Epithelial cell of prostate (primary cell): ENCODE measurements at places on chromosomes 3 and 15.
A peak's percentile ranks its signal among the peaks of the same experiment; 100 is the strongest.

DNA sequence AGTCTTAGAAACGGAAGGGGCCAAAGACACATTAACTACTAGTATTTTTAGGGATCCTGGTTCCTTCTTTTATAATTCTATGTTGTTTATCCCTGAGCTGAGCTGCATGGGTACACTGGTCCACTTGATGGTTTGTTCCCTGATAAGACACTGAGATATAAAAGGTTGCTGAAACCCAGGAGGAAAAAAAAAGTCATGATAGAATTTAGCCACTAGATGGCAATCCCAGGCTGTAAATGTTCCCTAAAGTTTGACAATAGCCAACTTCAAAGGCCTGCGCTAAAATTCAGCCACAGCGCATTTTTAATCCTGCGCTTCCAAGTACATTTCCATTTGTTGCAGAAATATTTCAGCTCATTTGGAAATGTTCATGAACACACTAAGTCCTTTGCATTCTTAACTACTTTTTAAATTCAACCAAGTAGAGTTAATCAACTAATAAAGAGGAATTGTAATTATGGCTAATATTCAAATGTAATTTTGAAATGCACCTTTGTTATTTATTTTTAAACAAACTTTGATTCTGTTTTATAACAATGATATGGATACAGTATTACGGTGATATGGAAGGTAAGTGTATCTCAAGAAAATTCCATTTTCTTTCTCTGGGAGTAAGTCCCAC is 249.3 kb upstream of the FEZF2 start:
- DNase-seq: no peak

DNA sequence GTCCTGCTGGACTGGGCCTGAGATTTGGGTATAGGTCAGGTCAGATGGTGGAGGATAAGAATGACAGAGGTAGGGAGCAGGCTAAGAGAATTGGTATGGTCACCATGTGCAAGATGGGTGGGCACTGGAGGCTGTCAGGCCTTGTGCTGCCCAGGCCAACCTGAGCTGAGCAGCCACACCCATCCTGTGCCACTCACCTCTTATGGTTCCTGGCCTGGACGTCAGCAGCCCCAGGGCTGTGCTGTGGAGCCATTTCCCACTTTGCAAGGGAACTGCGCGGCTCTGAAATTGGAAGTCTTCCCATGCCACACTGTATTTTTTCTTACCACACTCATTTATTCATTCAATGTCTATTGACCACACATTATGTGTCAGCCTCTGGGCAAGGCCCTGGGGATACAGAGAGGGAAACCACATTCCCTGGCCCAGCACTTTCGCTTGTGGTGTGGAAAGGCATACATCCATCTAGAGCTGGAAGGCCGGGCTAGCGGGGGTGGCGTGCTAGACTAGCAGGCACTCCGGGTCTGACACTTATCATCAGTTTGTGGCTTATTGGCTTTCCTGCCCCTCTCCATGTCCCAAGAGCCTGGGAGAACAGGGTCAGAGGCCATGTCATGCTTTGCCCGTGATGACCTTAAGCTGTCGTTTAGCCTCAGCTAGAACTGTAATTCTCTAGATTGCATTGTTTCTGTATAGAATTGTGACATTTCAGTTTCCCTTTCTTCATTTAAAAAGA is 51.1 kb upstream of the POLG start:
- DNase-seq: no peak

- no peak for DNase-seq
Measured at GRCh38 chr15:68387381-68388143, 44.4 kb downstream of the ITGA11 start.

DNA sequence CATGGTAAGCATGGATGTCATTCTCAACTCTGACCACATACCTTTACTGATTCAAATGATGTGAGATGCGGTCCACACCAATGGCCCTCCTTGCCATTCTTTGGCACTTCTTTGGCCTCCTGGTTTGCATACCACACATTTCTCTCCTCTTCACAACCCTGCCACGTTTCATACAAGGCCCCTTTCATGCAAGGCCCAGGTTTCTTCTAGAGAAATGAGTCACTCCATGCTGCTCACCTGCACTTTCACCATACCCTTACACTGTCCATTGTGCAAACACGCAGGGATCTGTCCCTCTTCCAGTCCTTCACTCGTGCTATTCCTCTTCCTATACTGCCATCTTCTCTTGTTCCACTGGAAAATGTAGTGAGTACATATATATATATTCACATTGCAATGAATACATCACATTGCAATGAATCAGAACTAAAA is 24.4 kb upstream of the SLC24A5 start:
- peak; percentile 39 for DNase-seq

GRCh38 chr3:65339192-65339740 is 651.5 kb upstream of the ADAMTS9 start:
- no peak for DNase-seq

- DNase-seq: no peak
Measured at GRCh38 chr3:8713901-8714759, 19.5 kb upstream of the CAV3 start.

- DNase-seq: no peak
Measured at GRCh38 chr3:10471054-10471688, 34.2 kb downstream of the ATP2B2 start.

DNA sequence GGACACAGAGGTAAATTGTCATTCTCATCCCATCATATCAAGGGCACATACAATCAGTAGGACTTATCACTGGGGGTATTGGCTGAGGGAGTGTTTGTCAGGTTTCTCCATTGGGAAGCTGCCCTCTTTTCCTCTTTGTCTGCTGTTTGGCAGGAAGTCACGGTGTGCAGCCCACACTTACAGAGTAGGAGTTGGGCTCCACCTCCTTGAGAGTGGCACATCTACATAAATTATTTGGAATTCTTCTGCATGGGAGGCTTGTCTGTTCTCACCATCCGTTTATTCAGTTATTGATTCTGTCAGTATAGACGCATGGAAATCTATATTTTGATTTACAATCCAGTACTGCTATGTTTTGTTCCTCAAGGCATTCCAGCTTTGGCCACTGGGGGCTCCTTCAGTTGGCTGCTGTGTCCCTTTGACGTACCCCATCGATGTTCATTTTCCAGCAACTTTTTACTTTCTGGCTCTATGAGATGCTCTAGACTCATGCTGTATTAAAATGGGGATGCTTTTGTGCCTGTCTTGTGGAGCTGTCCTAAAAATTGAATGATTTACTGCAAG is 200.3 kb downstream of the SLCO3A1 start:
- no peak for DNase-seq

GRCh38 chr3:169250000-169250399 is 413.5 kb downstream of the MECOM start:
- DNase-seq: no peak

DNA sequence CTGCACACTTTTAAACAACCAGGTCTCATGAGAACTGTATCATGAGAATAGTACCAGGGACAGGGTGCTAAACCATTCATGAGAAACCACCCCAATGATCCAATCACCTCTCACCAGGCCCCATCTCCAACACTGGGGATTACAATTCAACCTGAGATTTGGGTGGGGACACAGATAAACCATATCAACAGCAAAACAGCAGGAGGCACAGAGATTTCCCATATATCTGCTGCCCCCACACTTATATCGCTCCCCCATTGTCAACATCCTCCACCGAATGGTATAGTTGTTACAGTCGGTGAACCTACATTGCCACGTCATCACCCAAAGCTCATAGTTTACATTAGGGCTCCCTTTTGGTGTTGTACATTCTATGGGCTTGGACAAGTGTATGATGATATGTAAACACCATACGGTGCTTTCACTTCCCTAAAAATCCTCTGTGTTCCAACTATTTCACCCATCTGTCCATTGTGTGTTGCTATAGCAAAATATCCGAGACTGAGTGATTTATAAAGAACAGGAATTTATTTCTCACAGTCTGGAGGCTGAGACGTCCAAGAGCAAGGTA is 224.8 kb downstream of the FAM43A start:
- DNase-seq: no peak

DNA sequence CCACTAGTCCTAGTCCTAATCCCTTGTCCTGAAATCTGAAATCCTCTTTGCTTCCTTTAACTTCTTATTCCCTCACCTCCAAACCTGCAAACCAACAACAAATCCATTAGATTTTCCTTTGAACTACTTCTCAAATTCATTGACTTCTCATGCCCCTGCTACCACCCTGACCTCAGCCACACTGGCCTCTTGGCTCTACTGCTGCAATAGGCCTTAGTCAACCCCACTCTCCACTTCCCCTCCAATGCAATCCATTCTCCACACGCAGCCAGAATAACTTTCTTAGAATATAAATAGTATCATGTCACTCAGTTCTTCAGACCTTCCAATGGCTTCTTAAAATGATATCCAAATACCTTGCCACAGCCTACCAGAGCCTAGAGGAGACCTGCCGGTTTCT is 131.1 kb upstream of the GADL1 start:
- DNase-seq: no peak

GRCh38 chr3:38614091-38614490 is 35.4 kb downstream of the SCN5A start:
- no peak for DNase-seq

- DNase-seq: no peak
Measured at GRCh38 chr15:69219690-69220089, 59.3 kb downstream of the GLCE start.

DNA sequence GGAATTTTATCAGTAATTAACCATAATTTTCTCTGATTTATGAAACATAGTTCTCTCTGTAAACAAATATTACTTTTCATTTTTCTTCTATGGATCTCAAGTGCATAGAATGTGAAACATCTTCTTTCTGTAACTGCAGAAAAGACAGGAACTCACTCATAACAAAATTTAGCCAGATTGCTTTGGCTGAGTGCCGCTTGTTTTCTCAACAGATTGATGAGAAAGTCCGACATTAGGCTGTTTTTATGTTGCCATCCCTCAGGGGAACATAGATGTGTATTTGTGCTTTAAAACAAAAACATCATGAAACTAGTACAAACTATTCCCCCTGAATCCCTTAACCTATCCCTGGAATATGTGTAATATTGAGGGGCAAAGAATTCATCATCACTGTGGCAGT is 154.2 kb downstream of the B3GALNT1 start:
- no peak for DNase-seq

GRCh38 chr3:8166014-8166413 is 335.6 kb upstream of the LMCD1 start:
- DNase-seq: no peak

DNA sequence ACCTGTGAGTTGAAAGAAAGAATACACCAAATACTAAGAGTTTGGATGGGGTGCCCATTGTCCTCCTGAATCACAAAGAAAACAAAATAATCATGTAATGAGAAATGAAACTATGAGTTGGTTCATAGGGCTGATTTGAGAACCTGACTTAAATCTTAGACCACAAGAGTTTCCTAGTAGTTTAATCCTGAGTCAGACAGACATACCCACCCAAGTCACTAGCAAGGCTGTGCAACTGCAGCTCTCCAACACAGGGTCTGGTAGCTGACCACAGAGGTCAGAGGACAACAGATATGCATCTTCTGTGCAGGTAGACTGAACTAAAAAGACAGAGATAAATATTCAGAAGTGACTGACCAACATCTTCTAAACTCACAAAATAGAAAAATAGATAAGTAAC is 296.3 kb upstream of the TMCO5A start:
- no peak for DNase-seq

DNA sequence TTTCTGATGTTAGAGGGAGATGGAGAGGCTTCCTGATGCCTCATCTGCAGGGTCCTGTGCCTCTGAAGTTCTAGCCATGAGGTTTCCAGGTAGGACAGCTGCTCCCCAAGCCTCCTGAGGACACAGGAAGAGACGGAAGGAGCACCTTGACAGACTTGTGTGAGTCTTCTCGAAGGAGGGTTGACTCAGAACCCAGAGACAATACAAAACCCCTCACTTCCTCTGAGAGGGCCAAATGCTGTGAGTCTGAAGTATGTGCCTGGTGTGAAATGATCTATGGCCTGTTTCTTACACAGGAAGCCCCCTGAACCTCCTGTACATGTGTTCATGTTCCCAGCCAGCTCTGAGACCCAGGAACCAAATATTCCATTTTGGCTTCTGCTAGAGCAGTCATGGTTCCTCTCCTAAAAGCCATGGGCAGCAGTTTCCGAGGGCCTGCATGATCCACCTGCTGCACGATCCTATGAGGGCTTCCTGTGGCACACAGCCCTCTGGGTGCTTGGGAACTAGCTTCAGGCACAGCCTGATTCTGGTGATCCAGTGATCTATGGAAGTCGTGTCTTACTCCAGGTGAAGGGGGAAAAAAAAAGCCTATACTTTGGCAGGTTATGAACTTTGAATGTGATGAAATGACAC is 62.2 kb downstream of the AAGAB start:
- DNase-seq: no peak

DNA sequence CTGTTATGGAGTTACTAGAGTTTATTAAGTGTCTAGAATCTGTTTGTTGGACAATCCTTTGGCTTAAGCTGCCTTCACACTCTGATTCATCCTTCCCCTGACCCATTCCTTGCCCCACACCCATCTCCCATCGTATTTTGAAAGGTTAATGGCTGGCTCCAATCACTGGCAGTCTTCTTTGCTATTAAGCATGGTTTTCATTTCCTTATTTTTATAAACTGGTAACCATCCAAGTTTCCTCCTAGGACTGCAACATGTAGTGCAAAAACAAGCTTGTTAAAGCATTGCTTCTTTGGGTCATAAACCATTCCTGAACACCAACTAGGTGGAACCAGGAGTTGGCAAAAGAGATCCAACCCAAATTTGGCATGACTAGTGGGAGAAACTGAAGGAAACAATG is 148.4 kb downstream of the DTWD1 start:
- DNase-seq: no peak

DNA sequence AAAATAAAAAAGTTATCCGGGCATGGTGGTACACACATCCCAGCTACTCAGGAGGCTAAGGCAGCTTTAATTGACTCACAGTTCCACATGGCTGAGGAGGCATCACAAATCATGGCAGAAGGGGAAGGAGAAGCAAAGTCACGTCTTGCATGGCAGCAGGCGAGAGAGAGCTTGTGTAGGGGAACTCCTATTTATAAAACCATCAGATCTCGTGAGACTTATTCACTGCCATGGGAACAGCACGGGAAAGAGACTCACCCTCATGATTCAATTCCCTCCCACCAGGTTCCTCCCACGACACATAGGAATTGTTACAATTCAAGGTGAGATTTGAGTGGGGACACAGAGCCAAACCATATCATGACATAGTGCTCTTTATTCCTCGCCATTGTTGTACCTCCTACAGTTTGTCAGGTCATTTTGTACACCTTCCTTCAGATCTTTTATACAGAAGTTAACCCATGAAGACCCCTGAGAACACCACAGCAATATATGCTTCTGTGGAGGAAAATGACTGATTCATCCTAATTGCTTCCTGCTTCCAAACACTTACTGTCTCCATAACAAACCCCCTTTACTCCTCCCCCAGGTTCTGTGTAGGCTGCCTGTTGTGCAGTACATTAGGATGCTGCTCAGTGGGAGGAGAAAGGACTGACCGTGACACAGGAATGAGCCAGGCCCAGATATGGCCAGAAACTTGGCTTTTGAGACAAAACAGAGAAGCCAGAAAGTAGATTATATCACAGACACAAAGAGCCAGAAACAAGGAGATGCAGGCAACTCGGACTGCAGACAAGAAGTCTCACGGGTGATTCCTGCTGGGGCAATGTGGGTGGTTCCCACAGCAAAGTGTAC is 67.9 kb upstream of the HEG1 start:
- no peak for DNase-seq

GRCh38 chr3:28224430-28224829 is 17.0 kb upstream of the CMC1 start:
- DNase-seq: no peak

- DNase-seq: no peak
Measured at GRCh38 chr3:194608981-194609380, 24.2 kb downstream of the TMEM44 start.
